ENCODE measurements at places on chromosomes 13 and 19. TPM values are rescaled to one million over a fixed set of nuclear protein-coding genes. Genes with fewer than 3 reads are reported as not detected.

GRCh38 chr19:16208064-16208759 lies 10.5 kb downstream of the AP1M1 start:
- H3K27ac ChIP-seq: no peak overlapping the region
- no peaks in the 10 kb centered on the region for H3K27me3 ChIP-seq
- no peak overlapping the region for H3K4me3 ChIP-seq
- peaks cover 5% of the 10 kb centered on the region for H3K4me1 ChIP-seq
- DNase-seq: no peak

DNA sequence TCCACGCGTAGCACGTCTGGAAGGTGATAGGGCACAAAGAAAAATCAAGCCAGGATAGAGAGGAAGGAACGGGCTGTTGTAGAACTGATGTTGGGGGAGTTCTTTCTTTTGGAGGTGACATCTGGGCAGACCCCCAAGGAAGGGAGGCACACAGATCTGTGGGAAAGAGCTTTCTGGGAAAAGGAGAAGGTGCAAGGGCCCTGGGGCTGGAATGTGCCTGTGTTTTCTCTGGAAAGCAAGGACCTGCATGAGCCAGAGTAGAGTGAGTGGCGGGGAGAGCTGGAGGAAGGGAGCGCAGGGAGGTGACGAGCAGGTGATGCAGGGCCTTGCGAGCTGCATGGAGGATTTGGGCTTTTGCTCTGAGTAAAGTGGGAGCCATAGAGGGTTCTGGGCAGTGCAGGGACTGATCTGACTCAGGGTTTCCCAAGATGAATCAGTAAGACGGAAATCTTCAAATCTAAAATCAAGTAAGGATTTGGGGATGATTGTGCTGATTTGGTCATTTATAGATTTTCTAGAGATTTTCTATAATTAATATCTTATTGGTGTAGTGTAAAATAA lies 30.8 kb downstream of the SMARCA4 start:
- no peak overlapping the region for H3K4me3 ChIP-seq
- H3K27me3 ChIP-seq: no peaks in the 10 kb centered on the region
- H3K4me1 ChIP-seq: no peaks in the 10 kb centered on the region
- H3K36me3 ChIP-seq: peaks cover 22% of the 10 kb centered on the region
- DNase-seq: no peak

- no peaks in the 10 kb centered on the region for H3K4me1 ChIP-seq
- no peaks in the 10 kb centered on the region for H3K27me3 ChIP-seq
- no peak for DNase-seq
- no peak overlapping the region for H3K27ac ChIP-seq
- no peaks in the 10 kb centered on the region for H3K36me3 ChIP-seq
These were observed 671.6 kb downstream of the PCDH9 start for GRCh38 chr13:66558506-66558905.

DNA sequence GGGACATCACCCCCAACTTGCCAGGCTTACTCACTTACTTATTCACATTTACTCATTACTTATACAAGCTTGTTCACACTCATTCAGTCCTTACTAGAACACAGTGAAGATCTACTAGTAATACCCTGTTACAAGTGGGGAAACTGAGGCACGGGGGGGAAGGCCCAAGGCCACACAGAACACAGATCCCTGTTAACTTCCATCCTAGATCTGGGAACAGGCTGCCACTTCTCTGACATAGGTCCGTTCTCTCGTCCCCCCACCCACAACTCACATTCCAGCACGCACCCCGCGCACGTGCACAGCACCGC lies 1.5 kb upstream of the NRTN start:
- no peak for DNase-seq
- H3K27me3 ChIP-seq: no peaks in the 10 kb centered on the region

DNA sequence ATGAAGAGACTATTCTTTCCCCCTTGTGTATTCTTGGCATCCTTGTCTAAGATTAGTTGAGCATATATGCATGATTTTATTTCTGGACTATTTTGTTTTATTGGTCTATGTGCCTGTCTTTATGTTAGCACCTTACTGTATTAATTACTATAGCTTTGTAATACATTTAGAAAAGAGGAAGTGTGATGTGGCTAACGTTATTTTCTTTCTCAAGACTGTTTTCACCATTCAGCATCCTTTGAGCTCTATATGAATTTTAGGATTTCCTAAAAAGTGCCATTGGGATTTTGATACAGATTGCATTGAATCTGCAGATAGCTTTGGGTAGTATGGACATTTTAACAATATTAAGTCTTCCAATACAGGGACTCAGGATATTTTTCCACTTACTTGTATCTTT lies 37.5 kb upstream of the PCDH20 start:
- H3K27ac ChIP-seq: no peak overlapping the region
- no peaks in the 10 kb centered on the region for H3K4me1 ChIP-seq
- H3K36me3 ChIP-seq: no peaks in the 10 kb centered on the region
- no peak for DNase-seq
- H3K27me3 ChIP-seq: no peaks in the 10 kb centered on the region

Gene KLF1
- total RNA-seq: 0.24 TPM

Gene BCAM
- 0.29 TPM for total RNA-seq

DNA sequence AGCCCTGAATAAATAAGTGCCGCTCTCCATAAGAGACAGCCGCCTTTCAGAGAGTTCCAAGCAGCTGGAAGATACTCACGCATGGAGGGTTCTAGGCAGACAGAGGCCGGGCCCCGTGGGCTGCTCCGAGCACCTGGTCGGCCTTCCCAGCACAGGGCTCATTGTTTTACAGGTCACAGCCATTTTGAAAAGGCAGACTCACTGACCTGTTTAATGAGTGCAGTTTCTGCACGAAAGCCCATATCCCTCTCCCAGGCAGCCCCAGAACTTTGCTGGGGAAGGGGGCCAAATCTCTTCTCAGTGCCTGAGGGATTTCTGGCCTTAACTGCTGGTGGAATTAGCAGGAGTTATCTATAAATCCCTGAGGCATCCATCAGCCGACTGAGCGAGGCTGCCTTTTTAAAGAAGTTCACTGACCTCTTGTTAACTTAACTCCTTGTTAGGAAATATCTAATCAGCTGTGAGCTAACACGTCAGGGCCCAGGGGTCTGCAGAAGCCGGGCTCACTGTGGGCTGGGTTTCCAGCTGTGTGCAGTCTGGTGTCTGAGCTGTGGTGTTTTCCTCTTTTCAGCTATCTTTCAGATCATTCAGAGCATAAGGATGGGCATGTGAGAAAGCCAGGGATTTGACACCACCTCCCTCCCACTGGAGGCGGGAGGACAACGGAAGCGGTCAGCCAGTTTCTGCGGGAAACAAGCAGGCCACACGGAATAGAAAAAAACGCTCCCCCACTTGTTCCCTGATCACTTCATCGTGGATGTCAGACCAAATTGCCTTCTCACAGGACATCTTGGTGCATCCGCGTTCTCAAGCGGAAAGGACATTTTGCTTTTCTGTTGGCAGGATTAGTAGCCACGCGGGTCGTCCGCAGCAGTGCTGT lies 23.3 kb downstream of the SERP2 start:
- H3K27me3 ChIP-seq: no peaks in the 10 kb centered on the region
- H3K4me1 ChIP-seq: no peaks in the 10 kb centered on the region
- H3K36me3 ChIP-seq: no peaks in the 10 kb centered on the region
- no peak overlapping the region for H3K27ac ChIP-seq

DNA sequence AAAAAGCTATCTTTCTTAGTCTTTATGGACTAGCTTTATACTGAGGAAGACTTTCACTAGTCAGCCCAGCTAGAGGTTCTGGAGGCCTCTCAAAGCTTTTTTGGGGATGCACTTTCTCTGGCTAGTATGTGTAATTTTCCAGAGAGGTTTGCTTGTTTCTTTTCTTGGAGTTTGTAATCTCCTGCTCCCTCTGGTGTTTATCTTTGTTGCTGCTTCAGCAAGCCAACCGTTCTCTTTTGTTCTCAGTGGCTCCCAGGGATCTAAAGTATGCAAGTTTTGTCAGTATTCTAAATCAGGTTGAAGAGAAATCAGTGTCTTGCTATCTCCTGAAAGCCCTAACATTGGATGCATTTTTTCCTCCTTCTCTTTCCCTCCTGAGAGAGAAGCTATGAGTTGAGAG lies 121.1 kb upstream of the MYO16 start:
- no peak for DNase-seq
- H3K36me3 ChIP-seq: no peaks in the 10 kb centered on the region
- H3K4me1 ChIP-seq: no peaks in the 10 kb centered on the region
- no peaks in the 10 kb centered on the region for H3K27me3 ChIP-seq
- no peak overlapping the region for H3K27ac ChIP-seq
- H3K4me3 ChIP-seq: no peak overlapping the region

GRCh38 chr13:96835546-96835945 lies 158.7 kb downstream of the OXGR1 start:
- H3K4me1 ChIP-seq: no peaks in the 10 kb centered on the region
- H3K4me3 ChIP-seq: no peak overlapping the region

Gene MRPS31
- 27.1 TPM for total RNA-seq

DNA sequence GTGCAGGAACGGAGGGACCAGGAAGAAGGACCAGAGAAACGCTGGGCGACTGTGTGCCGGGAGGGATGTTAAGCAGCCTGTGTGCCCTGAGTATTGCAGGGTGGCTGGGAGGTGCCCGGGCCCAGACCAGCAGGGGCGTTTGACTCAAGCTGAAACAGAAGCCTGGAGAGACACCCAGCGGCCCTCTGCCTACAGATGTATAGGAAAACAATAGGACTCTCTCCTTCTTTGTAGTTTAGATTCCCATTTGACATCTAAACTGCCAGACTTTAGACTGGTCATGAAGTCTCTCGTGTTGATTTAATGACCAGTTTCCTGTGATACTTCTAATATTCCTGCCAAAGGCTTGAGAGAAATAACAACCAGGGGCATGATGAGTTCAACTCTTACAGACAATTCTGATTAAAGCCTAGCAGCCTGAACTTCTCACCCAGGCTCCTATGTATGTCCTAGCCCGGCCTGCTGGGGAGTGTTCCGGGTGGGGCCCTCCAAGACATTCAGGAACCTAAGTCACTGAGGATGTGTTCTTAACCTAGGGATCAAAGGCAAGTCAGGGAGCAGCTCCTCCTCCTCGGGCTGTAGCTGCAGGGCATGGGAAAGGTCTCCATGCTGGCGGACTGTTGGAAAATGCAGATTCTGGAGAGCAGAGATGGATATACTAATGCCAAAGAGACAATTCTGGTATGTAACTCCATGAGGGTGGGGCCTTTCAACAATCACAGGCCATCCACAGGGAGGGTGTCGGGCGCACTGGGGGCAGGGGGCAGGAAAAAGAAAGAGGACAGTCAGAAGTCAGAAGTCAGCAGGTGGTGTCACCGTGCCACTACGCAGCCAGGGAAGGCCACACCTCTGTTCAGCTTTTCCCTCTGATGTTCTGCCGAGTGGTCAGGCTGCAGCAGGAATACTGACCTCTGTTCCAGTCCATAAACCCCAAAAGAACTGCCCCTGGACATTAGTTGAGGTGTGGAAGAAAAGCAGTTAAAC lies 131.8 kb downstream of the STARD13 start:
- peaks cover 9% of the 10 kb centered on the region for H3K36me3 ChIP-seq
- H3K27me3 ChIP-seq: no peaks in the 10 kb centered on the region
- H3K27ac ChIP-seq: no peak overlapping the region
- peaks cover 26% of the 10 kb centered on the region for H3K4me1 ChIP-seq

DNA sequence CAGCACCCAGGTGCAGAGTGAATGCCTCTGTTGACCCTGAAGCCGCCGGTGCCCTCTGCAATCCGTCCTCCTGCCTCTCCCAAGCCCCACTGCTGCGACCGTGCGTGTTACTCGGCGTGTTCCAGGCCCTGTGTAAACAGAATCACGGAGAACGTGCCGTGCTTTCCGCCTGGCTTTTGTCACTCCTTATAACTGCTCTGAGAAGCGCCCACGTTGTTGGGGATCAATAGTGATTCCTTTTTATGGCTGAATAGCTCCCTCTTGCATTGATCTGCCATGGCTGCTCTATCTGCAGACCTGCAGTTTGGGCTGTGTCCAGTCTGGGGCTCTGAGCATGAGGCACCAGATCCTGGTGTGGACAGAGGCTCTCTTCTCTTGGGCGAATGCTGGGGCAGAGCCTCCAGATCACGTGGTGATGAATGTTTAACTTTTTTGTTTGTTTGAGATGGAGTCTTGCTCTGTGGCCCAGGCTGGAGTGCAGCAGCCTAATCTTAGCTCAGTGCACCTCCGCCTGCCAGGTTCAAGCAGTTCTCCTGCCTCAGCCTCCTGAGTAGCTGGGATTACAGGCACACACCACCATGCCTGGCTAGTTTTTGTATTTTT lies 15.8 kb downstream of the ADPRHL1 start:
- H3K36me3 ChIP-seq: no peaks in the 10 kb centered on the region
- H3K4me3 ChIP-seq: no peak overlapping the region
- DNase-seq: no peak
- H3K27ac ChIP-seq: no peak overlapping the region

- peaks cover 5% of the 10 kb centered on the region for H3K36me3 ChIP-seq
- H3K4me3 ChIP-seq: no peak overlapping the region
- no peaks in the 10 kb centered on the region for H3K4me1 ChIP-seq
- no peak overlapping the region for H3K27ac ChIP-seq
- H3K27me3 ChIP-seq: no peaks in the 10 kb centered on the region
- no peak for DNase-seq
These were observed 88.6 kb downstream of the DPF1 start for GRCh38 chr19:38135150-38135998.

DNA sequence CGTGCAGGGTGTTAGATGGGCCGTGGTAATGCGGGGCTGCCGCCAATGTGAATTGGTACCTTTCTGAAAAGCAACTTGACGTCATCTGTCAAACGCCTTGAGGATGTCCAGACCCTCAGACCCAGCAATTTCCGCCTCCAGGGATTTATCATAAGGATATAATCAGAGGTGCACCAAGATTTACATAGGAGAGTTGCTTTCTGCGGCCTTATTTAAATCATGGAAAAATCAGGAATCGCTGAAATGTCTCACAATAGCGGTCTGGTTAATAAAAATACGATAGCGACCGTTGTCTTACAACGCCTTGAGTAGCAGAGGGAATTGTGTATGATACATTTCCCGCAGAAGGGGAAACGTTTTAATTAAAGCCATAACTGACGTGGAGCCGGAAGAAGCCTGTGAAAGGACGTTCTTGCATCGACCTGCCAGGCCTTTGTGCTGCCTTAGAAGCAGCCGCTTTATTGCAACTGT lies 32.3 kb upstream of the NDUFS7 start:
- no peak overlapping the region for H3K4me3 ChIP-seq
- DNase-seq: no peak
- no peaks in the 10 kb centered on the region for H3K36me3 ChIP-seq

DNA sequence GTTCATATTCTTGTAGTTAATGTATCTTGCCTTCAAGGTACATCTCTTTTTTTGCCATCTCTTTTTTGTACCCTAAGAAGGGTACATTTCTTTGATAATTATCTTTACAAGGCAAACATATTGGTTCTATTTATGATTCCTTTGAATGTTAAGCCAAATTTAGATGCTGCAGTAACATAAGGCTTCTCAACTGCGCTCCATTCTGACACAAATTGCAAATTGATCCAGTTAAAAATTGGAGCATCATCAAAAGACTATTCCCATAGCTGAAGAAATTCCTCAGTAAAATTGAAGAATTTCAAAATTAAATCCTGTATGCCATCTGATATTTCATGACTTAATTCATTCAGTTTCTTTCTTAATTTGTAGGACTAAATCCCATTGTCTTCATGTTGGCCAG lies 2.7 kb upstream of the ZNF780A start:
- no peaks in the 10 kb centered on the region for H3K36me3 ChIP-seq
- no peak for DNase-seq
- H3K4me3 ChIP-seq: no peak overlapping the region
- no peak overlapping the region for H3K27ac ChIP-seq
- peaks cover 4% of the 10 kb centered on the region for H3K4me1 ChIP-seq

Gene GSX1
- not detected for total RNA-seq

- no peaks in the 10 kb centered on the region for H3K27me3 ChIP-seq
- no peak overlapping the region for H3K4me3 ChIP-seq
- peaks cover 31% of the 10 kb centered on the region for H3K4me1 ChIP-seq
- no peak overlapping the region for H3K27ac ChIP-seq
- no peak for DNase-seq
- no peaks in the 10 kb centered on the region for H3K36me3 ChIP-seq
These were observed 7.5 kb upstream of the SBNO2 start for GRCh38 chr19:1181606-1182005.

Gene TTYH1
- total RNA-seq: 0.36 TPM

Gene PRR20E
- not detected for total RNA-seq
